ENCODE measurements at places on chromosomes 5 and 9.

DNA sequence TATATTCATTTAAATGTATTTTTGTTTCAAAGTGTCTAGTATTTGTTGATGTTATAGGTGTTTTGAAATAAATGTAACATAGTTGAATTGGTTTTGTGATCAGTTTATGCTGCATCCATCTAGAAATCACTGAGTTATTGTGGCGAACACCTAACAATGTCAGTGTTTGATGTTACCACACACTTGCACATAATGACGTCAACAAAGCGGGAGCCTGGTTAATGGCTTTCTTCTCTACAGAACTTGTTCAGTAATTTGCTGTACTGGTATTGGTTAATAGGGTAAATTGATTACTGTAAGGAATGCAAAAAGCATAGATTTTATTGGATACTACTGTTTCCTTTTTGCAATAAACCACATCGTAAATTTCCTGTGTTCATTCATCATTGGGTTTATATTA lies 133.0 kb downstream of the ATG10 start:
- DNase-seq = no peak

DNA sequence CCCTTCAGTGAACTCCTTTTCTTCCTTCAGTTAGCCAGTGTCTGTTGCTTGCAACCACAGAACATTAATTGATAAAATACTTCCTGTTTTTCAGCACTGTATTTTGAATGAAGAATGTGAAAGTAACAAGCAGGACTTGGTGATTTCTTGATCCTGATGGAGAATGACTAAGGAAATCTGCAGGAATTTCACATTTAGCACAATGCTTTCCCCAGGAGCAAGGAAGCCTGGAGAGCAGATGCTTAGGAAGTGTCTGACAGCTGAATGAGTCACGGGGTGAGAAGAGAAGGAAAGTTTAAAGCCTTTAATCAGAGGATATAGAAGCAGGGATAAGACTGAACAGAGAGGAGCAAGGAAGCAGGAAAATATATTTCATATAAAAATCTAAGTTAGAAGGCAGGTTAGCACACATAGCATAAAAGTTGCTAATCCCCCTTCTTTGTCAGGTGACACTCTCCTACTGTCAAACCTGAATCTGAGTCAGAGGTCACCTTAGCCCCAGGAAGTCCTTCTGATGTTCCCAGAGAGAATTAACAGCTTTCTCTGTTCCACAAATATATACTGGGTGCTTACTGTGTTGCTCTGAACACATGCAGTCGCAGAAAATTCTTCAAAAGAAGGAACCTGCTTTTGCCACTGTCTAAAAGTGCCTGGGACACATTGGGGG lies 59.7 kb downstream of the GNA14 start:
- DNase-seq = no peak

GRCh38 chr5:73940026-73940425 lies 314.0 kb downstream of the ARHGEF28 start:
- DNase-seq = peak; percentile 25

- DNase-seq = no peak
These were observed 104.2 kb downstream of the SEC61B start for GRCh38 chr9:99326112-99326916.

DNA sequence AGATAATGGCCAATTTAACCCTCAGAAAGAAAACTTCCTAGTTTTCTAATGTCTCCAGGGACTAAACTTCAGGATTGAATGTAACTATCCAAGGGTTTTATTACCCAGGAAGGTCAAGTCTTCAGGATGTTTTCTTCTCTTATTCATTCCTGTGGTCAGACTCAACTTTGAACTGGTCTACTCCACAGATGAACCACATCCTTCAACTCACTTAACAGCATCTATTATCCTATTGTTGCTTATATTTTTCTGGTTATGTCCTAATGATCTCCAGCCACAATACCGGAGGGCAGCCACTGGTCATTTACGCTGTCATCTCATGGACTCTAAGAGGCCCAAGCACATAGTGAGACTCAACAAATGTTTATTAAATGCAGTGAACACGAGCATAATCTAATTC lies 47.2 kb upstream of the LIFR start:
- DNase-seq = no peak

GRCh38 chr5:13063088-13063487 lies 881.4 kb downstream of the DNAH5 start:
- no peak for DNase-seq

DNA sequence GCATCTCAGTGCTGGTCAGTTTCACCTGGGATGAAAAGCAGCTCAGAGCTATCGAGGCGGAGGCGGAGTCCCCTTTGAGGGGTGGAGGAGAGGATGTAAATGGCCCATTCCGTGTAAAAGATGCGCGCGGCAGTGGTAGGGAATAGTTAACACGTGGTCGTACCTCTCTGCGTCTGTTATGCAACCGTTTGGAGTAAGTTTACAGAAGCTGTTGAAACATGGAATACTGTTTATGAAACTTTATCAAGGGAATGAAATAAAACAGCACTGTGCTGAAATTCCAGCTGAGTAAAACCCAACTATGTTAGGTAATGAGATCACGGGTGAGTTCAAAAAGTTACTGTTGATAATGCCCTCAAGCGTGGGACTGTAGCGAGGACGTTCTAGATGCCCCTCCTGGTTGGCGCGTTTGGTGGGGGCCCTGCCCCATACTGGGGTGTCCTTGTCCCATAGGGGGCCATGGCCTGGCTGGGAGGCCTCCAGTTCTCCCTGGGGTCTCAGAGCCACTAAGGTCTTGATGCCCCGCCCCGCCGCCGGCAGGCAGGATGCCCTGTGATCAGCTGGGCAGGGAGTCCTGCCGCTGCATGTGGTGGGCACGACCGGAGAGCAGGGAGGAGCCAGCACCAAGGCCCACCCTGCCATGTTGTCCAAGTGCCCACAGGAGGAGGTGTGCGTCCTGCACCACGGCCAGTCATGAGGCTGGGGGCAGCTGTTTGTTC lies 90.9 kb downstream of the COL5A1 start:
- DNase-seq = no peak

DNA sequence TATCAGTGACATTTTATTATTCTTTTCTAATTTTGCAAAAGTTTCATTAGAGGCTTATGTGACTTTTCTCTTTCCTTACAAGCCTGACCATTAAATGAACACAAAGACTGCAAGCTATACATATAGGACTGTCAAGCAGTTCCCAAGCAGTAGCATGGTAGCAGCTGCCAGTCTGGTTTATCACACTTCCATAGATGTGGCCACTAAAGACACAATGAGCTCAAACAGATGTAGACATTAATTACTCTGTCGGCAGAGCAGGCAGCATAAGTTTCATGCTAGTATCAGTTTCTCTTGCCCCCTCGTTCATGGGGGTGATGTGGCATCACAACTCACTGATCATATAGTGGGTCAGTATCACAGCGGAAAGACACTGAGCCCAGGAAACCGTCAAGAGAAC lies 89.5 kb downstream of the CDH10 start:
- DNase-seq = no peak

DNA sequence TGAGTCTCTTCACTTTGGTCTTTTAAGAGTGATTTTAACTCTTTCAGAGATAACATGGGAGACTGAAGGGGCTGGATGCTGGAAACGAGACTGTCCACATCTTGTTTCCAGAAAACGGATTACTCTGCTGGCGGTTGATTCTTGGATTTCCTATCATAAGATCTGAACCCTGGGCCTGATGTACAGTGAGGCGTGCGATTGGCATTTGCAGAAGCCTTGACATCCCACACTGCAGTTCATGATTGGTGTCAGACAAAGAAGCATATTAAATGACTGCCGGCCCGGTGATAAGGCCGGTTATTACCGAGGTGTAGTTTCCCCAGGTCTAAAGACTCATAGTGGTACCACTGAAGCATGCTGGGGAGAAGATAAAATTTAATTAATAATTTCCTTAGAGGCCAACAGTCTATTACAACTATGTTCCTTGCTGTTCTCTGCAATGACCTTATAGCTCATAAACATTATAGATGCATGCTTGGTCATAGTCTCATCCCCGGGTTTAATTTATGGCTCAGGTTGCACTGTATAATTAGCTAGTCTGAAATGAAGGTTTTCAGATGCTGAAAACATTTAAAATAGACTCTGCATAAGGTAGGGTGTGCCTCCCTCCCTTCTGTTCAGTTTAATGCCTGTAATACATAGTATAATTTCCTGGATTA lies 99.2 kb downstream of the PPP2R2B start:
- DNase-seq = no peak

GRCh38 chr5:72465601-72466563 lies 41.3 kb downstream of the ZNF366 start:
- no peak for DNase-seq

GRCh38 chr9:87732756-87733155 lies 6.8 kb downstream of the CTSL start:
- no peak for DNase-seq

DNA sequence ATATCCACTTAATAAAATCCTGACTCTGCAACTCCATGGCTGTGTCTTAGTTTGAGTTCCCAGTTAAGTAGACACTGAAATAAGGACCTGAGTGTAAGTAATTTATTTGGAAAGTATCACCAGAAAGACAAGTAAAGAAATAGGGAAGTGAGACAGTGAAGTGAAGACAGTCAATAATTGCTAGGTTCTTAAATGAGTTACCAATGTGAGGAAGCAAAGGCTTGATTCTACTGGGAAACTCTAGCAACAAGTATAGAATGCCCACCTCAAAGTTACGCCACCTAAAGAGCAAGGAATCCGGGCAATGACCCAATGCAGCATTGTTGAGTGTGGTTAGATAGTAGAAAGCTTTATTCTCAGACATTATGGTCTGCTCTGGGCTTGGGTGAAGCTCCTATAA lies 383.9 kb downstream of the TLR4 start:
- no peak for DNase-seq

GRCh38 chr9:69180670-69181069 lies 6.6 kb downstream of the TJP2 start:
- no peak for DNase-seq

GRCh38 chr5:122547669-122548068 lies 227.2 kb upstream of the SNX2 start:
- no peak for DNase-seq

Data from G401 (cell line).